HCEC 1CT (cell line): ENCODE measurements at places on chromosomes 1 and 21.

DNA sequence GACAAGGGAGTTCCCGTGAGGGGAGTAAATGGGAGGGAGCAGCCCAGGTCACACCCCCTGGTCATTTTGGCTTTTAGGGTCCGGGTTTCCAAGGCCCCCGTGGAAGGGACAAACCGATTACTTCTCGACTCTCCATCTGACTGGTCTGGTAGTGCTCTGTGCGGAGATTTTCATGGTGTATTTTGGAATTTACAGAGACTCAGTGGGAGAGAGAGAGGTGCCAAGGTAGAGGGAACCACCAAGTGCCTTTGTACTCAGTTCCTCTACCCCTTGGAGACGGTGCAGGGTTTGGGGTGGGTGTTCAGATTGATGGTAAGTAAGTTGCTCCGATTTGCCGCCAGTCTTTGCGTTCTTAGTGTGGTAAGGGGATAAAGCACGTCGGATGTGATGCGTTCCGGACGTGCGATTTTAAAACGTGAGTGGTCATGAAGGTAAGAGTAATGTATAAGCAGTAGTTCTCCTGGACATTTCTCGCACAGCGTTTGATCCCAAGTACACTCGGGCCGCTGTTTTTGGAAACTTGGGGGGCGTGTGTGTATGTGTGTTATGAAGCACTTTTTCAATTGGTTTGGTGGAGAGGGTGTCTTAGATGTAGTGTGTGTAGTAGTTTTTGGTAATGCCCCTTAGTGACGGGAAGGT is 682 bp downstream of the SUCO start:
- DNase-seq, result peak; percentile 14

GRCh38 chr21:31084689-31085088 is 46.4 kb upstream of the KRTAP19-8 start:
- no peak for DNase-seq

DNA sequence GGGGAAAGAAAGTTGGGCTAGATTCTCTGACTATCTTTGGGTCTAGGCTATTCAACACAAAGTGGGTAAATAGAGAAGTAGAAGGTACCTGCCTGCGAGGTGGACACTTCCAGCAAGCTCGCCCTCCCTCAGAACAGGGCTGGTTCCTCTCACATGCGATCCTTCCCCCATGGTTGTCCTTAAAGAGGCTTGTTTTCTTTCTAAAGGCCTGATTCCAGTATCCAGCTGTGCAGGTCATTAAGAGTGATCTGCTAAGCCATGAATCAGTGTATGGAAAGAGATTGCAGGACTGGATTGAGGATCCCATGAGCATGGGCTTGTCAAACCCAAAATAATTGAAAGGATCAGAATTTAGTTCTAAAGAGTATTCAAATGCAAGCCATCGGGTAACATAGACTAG is 189.0 kb downstream of the URB2 start:
- DNase-seq, result no peak

GRCh38 chr1:214640431-214641213 is 37.6 kb downstream of the CENPF start:
- DNase-seq, result no peak

DNA sequence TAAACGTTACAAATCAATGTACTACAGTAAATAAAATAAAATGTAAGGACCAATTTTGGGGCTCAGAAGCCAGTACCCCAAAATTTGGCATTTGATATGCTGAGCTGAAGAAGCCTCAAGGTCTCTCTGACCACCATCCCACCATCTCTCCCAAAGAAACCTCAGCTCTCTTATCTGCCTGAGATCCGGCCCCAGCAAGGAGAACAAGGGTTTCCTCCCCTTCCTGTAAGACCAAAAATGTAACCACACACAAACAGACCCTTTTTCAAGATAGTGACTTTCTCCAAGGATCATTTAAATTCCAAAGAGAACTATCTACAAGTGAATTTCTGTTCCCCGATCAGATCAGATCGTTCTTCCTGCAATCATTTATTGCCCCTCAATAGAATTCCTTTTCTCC is 68.1 kb upstream of the SLC45A1 start:
- no peak for DNase-seq

DNA sequence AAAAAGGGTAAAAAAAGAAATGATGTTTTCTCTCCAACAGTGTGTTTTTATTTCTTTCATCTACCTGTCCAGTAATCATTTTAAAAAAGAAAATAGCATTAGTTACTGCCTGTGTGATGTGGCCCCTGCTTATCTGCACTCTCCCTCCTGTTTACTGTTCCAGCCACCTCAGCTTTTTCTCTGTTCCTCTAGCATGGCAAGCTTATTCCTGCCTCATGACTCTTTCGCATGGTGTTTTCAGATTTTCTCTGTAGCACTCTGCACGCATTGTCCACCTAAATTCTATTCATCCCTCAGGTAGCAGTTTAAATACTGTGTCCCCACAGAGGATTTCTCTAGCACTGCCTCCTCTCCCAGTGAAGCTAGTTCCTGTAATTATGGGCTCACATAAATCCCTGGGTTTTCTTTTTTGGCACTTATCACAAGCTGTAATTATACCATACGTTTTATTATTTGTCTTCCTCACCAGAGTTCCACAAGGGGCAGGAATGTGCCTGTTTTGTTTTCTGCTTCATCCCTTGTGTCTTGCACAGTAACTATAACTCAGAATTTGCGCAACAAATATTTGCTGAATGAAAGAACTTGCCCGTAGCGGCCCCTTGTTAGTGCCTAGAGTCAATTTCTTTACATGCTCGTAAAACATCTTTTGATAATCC is 51.4 kb upstream of the LRIG2 start:
- DNase-seq, result peak; percentile 13

- DNase-seq, result no peak
These were observed 60.6 kb upstream of the LRRC8B start for GRCh38 chr1:89464008-89464407.

DNA sequence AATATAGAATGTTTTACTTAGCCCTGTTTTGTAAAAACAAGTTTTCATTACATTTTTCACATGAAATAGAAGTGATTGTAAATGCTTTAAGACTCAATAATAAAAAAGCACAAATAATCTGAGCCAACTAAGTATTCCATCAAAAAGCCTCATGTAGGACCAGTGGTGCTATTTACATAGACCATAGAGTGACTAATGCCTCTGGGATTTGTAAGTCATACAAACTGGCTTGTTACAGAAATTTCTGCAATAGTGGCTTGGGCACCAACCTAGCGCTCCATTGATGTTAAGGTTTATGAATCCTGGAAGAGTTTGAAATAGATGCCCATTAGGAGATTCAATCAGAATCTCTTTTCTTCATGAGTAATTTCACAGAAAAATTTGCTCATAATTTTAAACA is 31.9 kb downstream of the ZMYM1 start:
- peak; percentile 71 for DNase-seq

DNA sequence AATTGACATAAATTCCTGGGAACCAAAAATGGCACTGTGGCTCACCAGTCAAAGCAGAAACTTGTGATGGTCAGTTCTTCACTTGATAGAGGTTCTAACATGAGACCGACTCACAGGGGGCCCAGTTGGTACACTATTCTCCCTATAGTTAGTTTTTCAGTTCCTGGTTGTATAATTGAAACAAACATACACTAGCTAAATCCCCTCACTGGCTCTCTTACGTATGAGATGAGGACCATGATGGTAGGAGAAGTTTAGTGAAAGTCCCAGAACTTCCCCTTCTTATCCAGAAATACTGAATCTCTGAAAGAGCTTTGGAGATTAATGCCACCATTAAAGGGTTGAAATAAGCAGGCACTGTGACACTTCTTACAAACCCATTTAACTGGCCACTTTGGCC is 2.8 kb upstream of the S100B start:
- DNase-seq, result no peak

DNA sequence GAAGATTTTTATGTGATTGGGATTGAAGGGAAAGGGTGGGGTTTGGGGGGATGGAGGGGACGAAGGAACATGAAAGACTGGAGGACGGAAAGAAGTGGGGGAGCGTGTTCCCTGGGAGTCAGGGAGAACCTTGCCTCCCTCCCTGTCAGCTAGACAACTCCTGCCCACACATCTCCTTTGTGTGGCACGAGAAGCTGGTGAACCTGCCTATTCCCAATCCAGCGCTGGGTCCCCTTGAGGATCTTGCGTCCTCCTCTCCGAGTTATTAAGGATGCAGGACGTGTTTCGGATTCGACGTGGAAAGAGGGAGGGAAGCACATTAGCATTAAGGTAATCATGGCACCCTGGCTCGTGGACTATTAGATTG is 1.4 kb downstream of the LRRC7 start:
- DNase-seq, result no peak

DNA sequence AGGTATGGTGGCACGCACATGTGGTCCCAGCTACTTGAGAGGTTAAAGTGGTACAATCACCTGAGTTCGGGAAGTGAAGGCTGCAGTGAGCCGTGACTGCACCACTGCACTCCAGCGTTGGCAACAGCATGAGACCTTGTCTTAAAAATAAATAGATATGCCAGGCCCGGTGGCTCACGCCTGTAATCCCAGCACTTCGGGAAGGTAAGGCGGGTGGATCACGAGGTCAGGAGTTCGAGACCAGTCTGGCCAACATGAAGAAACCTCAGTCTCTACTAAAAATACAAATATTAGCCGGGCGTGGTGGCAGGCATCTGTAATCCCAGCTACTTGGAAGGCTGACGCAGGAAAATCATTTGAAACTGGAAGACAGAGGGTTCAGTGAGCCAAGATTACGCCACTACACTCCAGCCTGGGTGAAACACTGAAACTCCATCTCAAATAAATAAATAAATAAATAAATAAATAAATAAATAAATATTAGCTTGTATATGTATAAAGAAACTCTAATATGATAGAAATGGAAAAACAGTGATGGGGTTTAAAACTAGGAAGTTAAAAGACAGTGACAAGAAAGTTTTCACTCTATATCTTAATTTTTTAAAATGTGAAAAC is 18.8 kb downstream of the GATAD2B start:
- no peak for DNase-seq

- DNase-seq, result no peak
These were observed 120.0 kb upstream of the ZC3H11B start for GRCh38 chr1:219732814-219733491.

- DNase-seq, result no peak
These were observed 1.9 kb downstream of the KRTAP10-4 start for GRCh38 chr21:44575307-44576024.

DNA sequence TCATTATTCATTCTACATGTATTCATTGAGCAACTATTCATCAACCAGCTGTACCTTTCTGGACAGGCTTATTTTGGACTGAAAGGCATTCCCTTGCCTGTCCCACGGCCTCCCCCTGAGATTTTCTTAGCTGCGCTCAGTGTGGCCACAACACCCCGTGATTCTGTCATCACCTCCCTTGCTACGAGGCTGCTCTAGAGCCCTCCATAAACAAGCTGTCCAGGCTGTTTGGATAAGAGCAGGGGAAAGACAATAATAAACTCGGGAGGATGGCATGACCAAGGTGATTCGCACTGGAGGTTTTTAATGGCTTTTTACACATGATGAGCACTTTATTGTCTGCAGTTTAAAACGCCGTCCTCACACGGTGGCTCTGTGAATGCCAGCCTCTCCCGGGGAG is 139.7 kb downstream of the ROR1 start:
- DNase-seq, result no peak

GRCh38 chr1:1305300-1306069 is 2.2 kb downstream of the ACAP3 start:
- DNase-seq, result peak; percentile 74

GRCh38 chr1:54401799-54402198 is 4.4 kb downstream of the SSBP3 start:
- no peak for DNase-seq

- DNase-seq, result no peak
These were observed 5.8 kb upstream of the CD46 start for GRCh38 chr1:207745839-207746767.

- DNase-seq, result no peak
These were observed 23.3 kb upstream of the PTGFRN start for GRCh38 chr1:116886291-116886878.

GRCh38 chr1:28915031-28915895 is 894 bp downstream of the EPB41 start:
- no peak for DNase-seq

DNA sequence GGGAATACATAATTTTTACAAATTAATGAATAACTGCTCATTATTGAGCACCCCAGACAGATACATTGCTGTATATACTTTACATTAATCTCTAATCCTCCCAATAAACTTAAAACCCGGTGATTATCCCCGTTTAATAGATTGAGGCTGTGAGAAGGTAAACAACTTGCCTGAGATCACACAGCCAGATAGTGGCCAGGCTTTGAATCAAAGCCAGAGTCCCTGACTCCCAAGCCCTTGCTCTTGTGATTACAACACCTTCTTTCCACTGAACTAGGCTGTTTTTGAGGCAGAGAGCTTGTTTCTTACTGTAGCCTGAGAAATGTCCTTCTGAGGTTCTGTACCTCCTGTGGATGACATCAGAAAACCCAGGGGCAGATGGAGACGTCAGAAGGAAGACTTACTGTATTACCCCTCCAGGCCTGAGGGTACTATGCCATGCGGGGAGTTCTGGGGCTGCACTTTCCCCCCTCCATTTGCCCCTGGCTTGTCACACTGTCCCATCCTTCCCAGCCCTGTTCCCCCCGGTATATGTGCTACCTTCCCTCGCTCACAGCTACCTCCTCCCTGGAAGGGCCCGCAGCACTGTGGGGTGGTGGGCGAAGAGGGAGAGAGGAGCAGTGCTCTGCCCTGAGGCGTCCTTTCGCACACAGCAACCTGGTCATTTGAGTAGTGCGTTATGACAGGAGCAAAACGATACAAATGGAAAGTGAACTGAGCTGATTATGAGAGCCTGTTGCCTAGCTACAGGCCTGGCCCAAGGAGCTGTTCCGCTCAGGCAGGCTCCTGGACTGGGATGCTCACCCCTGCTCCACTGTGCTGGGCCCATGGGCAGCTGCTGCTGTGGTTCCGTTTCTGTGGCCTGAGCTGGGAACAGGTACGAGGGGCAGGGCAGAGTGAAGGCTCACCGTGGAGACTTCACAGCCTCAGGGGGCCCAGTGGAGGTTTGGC is 4.6 kb downstream of the KCNC4 start:
- DNase-seq, result no peak

- DNase-seq, result peak; percentile 52
These were observed 36.5 kb downstream of the GALNT2 start for GRCh38 chr1:230103306-230104173.

DNA sequence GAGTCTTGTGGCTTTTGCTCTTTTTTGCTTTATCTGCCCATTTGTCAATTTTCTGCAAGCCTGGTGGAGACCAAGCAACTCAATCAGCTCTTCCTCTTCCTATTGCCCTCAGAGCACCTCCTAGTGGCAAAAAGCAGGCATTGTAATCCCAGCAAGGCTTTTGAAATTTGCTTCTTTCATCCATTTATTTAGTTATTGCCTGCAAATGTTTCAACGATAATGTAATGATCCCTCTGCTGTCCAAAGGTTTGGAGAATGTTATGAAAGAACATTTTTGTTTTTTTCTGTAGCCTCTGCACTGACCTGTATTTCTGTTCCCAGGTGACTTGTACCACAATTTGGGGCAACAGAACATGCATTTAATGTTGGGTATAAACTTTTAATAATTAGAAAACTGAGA is 127.8 kb downstream of the GABPA start:
- DNase-seq, result no peak

- DNase-seq, result no peak
These were observed 1.7 kb downstream of the TMEM125 start for GRCh38 chr1:43271186-43272118.

- DNase-seq, result peak; percentile 50
These were observed 480 bp downstream of the DPYD start for GRCh38 chr1:97920276-97920831.
